ENCODE measurements at places on chromosomes 2 and 18. TPM values are rescaled to one million over a fixed set of nuclear protein-coding genes. Genes with fewer than 3 reads are reported as not detected.

DNA sequence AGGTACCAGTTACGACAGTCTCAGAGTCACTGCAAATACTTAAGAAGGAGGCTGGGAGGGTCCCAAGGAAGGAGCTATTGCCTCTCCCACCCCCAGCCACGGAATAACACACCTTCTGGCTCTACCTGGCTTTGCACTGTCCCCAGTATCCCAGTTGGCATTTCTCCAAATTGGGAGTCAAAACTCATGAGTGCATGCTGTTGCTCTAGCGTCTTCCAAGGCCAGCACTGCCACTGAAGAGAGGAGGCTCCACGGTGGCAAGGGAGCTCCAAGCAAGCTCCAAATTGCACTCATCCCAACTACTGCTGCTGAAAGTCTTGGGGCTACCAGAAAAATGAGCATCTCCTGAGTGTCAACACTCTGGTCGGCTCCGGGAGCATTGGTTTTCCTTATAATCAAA is 1.6 kb downstream of the SCTR start:
- DNase-seq, result no peak

DNA sequence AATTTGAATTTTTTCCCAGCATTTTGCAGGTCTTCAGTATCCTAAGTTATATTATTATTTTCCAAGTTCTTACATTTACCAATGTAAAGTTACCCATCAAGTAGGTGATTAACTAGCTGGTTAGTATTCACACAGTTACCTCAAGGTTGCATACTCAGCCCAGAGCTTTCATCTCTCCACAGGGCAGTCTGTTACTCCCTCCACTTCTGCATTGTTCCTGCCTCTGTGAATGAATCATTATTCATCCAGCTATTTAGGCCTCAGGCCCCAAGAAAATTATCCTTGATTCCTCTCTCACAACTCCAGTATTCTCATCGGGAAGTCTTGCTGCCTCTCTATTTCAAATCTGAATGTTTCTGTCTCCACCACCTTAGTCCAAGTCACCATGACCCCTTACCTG is 92.2 kb downstream of the SMC6 start:
- no peak for DNase-seq

- peak; percentile 39 for DNase-seq
These were observed 7.6 kb downstream of the TBR1 start for GRCh38 chr2:161423421-161424393.

DNA sequence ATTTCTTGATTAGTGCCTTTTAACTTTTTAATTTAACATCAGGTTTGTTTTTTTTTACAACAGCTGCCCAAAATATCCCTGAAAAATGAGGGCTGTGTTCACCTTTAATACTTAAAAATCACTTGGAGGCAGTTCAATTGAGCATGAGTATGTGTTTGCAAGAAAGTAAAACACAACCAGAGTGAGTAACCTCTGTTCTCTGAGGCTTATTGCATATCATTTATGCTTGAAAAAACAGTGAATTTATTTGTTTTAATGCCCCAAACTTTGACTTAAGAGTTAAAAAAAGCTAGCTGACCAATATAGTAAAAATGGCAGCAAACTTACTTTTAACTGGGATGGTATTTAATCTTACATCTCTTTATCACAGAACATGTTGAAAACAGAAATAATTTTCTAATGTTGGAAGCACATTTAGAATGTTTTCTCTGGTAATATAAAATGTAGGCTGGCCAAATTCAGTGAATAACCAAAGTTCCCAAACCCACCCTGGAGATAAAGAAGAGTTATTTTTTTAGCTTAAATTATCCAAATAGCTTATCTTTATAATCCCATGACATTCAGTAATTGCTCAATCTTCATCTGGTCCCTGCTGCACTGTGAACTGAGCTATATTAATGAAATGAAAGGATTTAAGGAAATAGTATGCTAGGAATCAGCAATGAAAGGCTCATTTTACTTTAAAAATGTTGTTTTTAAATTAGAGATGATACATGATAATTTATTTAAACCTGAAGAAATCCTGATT is 24.8 kb upstream of the EFEMP1 start:
- DNase-seq, result no peak

- DNase-seq, result no peak
These were observed 240.5 kb downstream of the BCL2 start for GRCh38 chr18:63079114-63079513.

DNA sequence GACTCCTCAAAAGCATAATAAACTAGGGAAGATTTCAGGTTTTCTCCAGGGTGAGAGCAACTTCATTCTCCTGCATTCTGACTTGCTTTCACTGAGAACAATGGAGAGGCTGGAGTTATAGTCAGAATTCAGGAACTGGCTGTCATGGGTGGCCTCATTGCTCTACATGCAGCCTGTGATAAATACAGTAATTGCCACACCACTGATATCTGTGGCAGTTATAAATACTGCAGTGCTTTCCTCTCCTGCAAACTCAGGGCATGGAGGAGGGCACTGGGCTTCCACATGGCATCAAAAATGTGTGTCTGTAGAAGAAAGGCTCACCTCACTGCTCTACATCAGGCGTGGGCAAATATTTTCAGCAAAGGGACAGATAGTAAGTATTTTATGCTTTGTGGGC is 510.2 kb downstream of the ZNF516 start:
- no peak for DNase-seq

The SAG gene
- 0.09 TPM for total RNA-seq

The IGFBP5 gene
- 0.02 TPM for total RNA-seq

The UNC80 gene
- total RNA-seq, result not detected

The TTN gene
- 7.0 TPM for total RNA-seq
